CD4-positive, alpha-beta T cell (primary cell): ENCODE measurements at places on chromosomes 13 and 19.

DNA sequence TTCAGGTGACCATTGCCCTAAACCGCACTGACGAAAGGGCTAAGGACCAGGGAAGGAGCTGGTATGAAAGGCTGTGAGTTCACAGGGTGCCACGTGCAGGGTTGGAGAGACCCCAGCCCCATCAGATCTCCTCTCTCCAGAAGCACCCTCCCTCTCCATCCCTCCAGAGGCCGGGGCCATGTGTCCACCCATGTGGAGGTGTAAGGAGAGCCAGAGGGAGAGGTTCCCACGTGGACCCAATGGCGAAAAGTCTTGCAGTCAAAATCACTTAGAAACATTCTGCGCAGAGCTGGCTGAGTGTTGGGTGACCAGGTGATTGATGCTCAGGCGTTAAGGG lies 168.3 kb downstream of the COL4A1 start:
- no peak for DNase-seq

- DNase-seq: no peak
Measured at GRCh38 chr13:104318121-104318520, 1251.9 kb upstream of the SLC10A2 start.

- no peak for DNase-seq
Measured at GRCh38 chr13:103788061-103788652, 721.9 kb upstream of the SLC10A2 start.

GRCh38 chr19:10501971-10502523 lies 1.1 kb downstream of the KEAP1 start:
- peak; percentile 14 for DNase-seq

- no peak for DNase-seq
Measured at GRCh38 chr13:50127726-50128291, 112.6 kb downstream of the KCNRG start.

DNA sequence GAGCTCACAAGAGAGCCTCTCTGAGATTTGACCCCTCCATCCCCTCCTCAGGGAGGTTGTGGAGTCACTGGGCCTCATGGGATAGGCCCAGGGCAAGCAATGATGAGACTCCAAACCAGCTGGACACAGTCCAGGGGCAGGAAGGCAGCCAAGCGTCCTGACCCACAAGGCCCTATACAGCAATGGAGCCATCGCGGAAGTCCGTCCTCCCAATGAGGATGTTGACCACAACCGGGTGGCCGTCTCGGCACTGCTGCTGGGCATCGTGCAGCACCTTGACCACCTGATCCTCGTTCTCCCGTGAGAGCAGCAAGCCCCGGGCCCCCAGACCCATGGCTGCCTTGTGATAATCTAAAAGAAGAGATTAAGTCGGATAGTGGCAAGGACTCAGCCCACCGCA lies 7.9 kb downstream of the SYDE1 start:
- DNase-seq: no peak

GRCh38 chr19:16698914-16699313 lies 20.7 kb upstream of the NWD1 start:
- DNase-seq: no peak

DNA sequence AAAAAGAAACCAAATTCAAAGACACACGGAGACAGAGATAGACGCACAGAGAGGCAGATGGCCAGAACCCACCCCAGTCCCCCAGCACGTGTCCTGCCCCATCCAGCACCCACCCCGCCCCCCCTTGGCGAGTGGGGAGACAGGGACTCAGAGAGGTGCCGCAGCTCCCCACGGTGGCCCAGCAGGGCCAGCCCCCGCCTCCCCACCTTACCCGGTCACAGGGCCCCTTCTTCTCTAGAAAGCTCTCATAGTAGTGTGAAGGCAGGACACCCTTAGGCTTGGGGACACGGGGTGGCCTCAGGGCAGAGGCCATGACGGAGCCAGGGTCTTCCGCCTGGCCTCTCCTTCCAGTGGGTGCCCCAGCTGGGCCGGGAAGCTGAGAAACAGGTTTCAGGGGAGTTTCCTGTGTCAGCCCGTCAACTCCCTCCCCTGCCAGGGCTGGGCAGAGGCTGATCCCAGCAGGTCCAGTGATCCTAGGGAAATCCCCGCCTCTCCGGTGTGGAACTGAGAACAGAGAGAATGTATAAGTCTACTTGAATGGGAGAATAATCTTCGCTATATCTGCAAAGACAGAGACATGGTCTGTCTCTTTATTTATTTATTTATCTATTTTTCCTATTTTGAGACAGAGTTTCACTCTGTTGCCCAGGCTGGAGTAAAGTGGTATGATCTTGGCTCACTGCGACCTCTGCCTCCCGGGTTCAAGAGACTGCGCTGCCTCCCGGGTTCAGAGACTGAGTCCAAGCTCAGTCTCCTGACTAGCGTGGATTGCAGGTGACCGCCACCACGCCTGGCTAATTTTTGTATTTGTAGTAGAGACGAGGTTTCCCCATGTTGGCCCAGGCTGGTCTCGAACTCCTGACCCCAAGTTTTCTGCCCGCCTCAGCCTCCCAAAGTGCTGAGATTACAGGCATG lies at the start of gene STAP2:
Gene STAP2, minus strand, starts transcription at position 387 of the 915 bp plus-strand sequence. Its CDS starts 74 bp downstream, at position 313.
- no peak for DNase-seq

- DNase-seq: peak; percentile 9
Measured at GRCh38 chr13:52405767-52406494, at the start of gene THSD1. Gene THSD1 (minus strand): TSS chr13:52406172. CDS start chr13:52402600, 3,572 bp downstream.
